SK-MEL-5 (cell line): ENCODE measurements at places on chromosomes 13 and 19. TPM values are rescaled to one million over a fixed set of nuclear protein-coding genes. Genes with fewer than 3 reads are reported as not detected.

DNA sequence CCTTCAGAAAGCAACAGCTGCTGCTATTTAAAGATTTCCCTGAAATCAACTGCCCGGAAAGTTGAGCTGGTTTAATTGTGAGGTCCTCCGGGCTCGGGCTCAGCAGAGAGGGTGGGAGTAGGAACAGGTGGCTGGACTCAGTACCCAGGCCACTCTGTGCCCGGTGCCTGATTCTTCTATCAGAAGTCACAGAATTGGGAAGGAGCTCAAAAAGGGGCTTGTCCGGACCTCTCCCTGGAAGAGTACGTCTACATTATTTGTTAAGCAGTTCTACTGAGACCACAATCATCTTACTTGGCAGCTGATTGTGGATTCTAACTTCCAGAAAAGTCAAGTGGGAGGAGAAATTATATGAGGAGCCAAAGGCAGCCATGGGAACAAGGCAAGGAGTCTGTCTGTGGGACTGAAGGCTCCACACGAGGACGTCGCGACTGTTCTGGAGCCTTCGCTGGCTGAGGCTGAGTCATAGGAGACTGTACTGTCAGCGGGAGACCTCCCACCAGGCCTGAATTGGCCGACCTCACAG is 91.7 kb upstream of the ANKRD10 start:
- DNase-seq, result no peak

- no peak for DNase-seq
These were observed 664.0 kb upstream of the ARGLU1 start for GRCh38 chr13:107231944-107232343.

DNA sequence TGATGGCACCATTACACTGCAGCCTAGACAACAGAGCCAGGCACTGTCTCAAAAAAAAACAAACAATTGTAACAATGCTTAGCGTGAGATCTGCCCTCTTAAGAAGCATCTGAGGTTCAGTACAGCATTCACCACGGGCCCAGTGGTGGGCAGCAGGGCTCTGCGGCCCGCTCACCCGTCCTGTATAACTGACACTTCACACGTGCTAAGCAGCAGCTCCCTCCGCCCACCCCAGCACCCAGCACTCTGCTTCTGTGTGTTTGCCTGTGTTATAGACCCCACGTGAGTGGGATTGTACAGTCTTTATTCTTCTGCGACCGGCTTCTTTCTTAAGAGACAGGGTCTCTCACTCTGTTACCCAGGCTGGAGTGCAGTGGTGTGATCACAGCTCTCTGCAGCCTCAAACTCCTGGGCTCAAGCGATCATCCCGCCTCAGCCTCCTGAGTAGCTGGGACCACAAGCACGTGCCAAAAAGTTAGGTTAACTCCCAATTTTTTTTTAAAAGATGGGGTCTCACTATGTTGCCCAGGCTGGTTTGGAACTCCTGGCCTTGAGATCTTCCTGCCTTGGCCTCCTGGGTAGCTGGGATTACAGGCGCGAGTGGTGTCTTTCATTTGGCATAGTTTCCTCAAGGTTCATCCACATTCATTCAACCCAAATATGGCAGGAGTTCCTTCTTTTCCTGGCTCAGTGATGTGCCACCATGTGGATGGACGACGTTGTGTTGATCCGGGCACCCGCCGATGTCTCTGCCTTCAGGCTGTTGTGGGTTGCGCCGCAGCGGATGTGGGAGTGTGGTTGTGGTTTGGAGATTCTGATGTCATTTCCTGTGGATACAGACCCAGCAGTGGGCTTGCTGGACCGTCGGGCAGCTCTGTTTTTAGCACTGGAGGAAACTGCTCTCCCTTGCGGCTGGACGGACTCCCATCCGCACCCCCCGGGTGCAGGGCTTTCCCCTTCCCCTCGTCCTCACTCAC is 170.0 kb downstream of the KDM4B start:
- peak; percentile 72 for DNase-seq

DNA sequence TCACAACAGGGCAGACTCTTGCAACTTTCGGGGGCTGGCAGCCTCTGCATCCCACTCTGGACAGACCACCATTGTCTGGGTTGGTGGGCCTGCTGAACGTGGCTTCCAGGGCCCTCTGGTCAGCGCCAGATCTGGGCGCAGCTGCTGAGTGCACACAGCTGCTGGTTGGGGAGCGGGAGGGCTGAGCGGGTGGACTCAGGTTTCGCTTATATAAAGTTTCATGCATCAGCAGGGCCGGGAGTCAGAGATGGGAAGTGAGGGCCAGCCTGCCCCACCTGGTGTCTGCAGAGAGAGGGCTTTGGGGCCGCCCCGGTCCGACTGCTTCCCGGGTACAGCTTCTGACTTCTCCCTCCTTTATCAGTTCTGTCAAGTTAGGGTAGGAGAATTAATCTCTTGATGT is 6.9 kb downstream of the ARHGEF7 start:
- no peak for DNase-seq

GRCh38 chr13:96377835-96378234 is 287.9 kb downstream of the HS6ST3 start:
- no peak for DNase-seq

DNA sequence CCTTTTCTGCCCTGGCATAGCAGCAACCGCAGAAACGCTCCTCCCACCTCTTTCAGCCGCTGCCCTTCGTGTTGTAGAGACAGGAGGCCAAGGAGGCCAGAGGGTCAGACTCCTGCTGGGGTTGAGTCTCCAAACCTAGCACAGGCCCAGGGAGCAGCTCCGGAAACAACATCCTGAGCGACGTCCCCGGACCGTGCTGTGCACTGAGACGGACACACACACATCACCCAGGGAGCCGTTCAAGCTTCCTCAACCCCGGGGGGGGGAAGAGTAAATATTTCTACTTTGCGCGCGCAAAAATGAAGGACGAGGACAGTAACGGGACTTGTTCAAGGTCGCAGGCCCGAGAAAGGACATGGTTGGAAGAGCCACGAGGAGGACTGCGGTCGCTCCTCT is 657 bp downstream of the ZNF550 start:
- DNase-seq, result no peak

DNA sequence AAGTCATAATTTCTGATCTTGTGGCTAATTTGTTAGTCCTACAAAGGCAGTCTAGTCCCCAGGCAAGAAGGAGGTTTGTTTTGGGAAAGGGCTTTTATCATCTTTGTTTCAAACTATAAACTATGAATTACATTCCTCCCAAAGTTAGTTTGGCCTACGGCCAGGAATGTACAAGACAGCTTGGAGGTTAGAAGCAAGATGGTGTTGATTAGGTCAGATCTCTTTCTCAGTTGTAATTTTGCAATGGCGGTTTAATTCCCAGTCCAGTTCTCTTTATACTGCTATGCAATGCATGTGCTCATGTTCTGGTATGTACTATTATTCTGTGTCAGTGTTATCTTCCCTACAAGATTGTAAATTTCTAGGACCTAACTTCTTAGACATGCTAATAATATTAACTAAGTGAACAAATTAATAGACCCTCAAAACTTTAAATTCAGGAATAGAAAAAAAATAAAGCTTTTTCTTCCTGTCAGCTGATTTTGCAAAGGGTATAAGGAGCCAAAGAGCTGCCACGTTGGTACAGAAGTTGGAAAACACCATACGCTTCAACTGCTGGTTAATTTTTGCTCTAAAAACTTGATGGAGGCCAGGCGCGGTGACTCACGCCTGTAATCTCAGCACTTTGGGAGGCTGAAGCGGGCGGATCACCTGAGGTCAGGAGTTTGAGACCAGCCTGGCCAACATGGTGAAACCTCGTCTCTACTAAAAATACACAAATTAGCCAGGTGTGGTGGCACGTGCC is 1.3 kb upstream of the DNAJC15 start:
- no peak for DNase-seq

GRCh38 chr13:75329723-75330122 is 152.2 kb downstream of the TBC1D4 start:
- DNase-seq, result peak; percentile 60

GRCh38 chr13:37385956-37386670 is 212.5 kb downstream of the POSTN start:
- DNase-seq, result no peak

GRCh38 chr13:108276060-108276459 is 6.5 kb downstream of the TNFSF13B start:
- DNase-seq, result no peak

DNA sequence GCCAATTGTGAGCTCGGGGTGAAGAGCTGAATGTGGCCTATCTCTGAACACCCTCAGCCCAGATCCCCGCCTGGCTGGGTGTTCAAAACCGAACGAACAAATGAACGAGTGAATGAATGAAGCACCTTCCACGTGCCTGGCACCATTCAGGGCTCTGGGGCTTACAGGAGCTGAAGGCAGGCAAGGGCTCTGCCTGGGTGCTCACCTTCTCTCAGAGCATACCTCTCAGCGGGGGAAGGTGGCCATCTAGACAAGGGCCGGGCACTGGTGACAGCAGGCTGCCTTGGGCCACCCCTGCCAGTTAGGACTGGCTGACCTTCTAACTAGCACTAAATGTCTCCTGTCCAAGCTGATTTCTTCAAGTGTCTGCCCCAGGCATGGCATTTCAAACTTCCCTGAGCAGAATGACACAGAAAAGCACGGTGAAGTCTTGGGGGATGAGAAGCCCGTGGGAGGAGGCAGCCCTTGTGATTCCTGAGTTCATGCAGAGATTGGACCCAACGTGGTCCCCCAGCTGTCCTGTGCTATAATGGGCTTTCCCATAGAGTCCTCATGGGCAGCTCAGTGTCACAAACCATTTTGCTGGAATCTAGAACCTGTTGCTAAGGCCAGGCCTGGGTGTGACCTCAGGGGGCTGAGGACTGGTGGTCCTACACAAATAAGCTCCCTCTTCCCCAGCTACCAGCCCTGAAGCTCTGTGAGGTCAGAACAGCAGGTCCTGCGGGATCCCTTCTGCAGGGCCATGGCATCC is 27.9 kb upstream of the VSTM2B start:
- DNase-seq, result no peak

The TLE2 gene
- 2.2 and 6.1 TPM in 2 replicates for total RNA-seq
